ENCODE measurements at places on chromosomes 11 and 22. TPM values are rescaled to one million over a fixed set of nuclear protein-coding genes. Genes with fewer than 3 reads are reported as not detected.

The ANO1 gene
- 0.13 TPM for total RNA-seq

The FERMT3 gene
- total RNA-seq = 2.8 TPM

The MS4A6E gene
- total RNA-seq = not detected

The C11orf42 gene
- not detected for total RNA-seq

The SLC5A1 gene
- total RNA-seq = not detected

The PIH1D2 gene
- 0.97 TPM for total RNA-seq

The LSP1 gene
- total RNA-seq = 0.31 TPM

The POTEH gene
- not detected for total RNA-seq

The MRGPRE gene
- total RNA-seq = not detected

The PGR gene
- total RNA-seq = under 0.01 TPM

The ROM1 gene
- total RNA-seq = 2.1 TPM

The ADM gene
- total RNA-seq = 210 TPM

The SCN4B gene
- total RNA-seq = under 0.01 TPM

The TRIM51 gene
- total RNA-seq = not detected

The IL18 gene
- total RNA-seq = 0.16 TPM

The GAL gene
- 0.19 TPM for total RNA-seq

The MS4A4A gene
- total RNA-seq = not detected

The CEP126 gene
- 0.38 TPM for total RNA-seq

The FAM227A gene
- total RNA-seq = 0.16 TPM

The OVOL1 gene
- total RNA-seq = not detected

The SYCE3 gene
- not detected for total RNA-seq

The OR4S1 gene
- total RNA-seq = not detected

The ASCL3 gene
- not detected for total RNA-seq

The KRTAP5-7 gene
- total RNA-seq = 0.16 TPM

The TMEM151A gene
- total RNA-seq = under 0.01 TPM

The SCUBE1 gene
- total RNA-seq = 0.16 TPM

The RAG2 gene
- total RNA-seq = not detected

The DUSP18 gene
- 15.5 TPM for total RNA-seq

The ANO3 gene
- total RNA-seq = not detected

The THYN1 gene
- total RNA-seq = 49.2 TPM

The GNG3 gene
- total RNA-seq = not detected

The DBX1 gene
- not detected for total RNA-seq

The LRRC74B gene
- not detected for total RNA-seq

The ILK gene
- 139 TPM for total RNA-seq

The ZP1 gene
- total RNA-seq = not detected

The TESMIN gene
- total RNA-seq = 1.5 TPM
